ENCODE measurements at places on chromosomes 5 and 9.

- peak; percentile 55 for DNase-seq
Measured at GRCh38 chr9:28782630-28783029, 1209.3 kb upstream of the C9orf72 start.

DNA sequence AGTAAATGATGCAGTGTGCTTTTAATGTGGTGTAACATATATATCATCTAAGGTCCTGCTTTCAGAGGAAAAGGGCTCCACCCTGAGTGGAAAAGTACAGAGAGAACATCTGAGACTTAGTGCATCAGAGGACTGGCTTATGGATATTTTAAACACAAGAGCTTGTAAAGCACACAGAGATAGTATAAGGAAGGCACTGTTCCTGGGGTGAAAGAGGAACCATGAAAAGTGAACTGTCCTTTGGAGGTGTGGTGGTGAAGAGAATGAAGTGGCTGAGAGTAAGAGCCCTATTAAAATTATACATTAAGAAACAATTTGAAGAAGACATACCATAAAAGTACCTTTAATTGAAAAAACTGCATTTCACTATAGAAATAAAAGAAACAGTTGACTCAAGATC is 68.9 kb downstream of the CSF2 start:
- DNase-seq, result no peak

DNA sequence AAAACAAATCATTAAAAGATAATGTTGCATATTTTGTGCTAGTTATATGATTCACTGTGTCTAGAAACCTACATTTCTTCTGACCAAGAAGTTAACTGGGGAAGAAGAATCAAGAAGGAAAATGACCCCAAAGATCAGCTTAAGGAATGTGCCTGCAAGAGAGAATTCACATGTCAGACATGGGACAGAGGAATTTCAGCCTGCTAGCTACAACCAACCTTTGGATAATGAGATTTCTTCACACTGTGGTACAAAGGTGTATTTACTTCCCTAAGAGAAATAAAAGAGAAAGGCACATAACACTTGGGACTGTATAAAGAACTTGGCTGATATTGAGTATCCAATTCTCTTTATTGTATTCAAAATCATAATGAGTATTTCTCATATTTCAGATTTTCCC is 39.6 kb upstream of the ELL2 start:
- no peak for DNase-seq

- DNase-seq, result peak; percentile 70
Measured at GRCh38 chr5:3311433-3311832, 284.2 kb upstream of the IRX1 start.

DNA sequence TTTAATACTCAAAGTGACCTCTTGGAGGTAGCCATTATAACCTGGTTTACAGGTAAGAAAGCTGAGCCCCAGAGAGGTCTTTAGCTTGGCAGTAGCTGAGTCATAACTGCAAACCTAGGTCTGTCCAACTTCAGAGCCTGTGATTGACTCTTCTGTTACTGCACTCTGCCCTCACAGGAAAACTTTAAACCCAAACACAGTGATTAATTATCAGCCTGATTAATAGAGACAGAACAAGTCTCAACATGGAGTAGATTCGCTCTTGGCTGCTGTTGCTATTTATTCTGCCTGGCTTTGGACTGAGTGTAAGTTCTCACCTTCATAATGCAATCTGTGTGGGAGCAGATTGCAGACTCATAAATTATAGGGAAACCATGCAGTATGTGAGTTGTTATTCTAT is 27.4 kb upstream of the TXN start:
- DNase-seq, result peak; percentile 57

DNA sequence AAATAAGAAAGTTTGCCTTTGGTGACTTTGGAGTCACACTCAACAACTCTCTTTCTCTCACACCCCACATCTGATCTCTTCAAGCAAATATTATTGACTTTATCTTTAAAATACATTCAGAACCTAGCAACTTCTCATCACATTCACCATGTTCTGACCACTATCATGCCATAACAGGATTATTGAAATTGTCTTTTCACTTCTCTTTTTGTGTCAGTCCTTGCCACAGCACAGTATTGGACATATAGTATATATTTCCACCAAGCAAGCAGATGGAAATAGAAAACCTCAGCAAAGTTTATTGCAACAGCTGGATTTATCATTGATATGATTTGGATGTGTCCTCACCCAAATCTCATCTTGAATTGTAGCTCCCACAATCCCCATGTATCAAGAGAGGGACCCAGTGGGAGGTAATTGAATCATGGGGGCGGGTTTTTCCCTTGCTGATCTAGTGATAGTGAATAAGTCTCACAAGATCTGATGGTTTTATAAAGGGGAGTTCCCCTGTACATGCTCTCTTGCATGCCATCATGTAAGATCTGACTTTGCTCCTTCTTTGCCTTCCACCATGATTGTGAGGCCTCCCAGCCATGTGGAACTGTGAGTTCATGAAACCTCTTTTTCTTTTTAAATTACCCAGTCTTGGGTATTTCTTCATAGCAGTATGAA is 26.9 kb upstream of the ITGA1 start:
- DNase-seq, result no peak

Data from kidney tubule cell (primary cell).